Keratinocyte (primary cell): ENCODE measurements at places on chromosomes 5 and 9. TPM values are rescaled to one million over a fixed set of nuclear protein-coding genes. Genes with fewer than 3 reads are reported as not detected.

Gene ALDH7A1
- polyA plus RNA-seq, result 116 to 183 TPM (median 130 TPM) in 3 replicates

Gene KIF24
- polyA plus RNA-seq, result 1.1 to 1.8 TPM (median 1.5 TPM) in 3 replicates

Gene NME5
- 0.05 to 0.14 TPM (median 0.13 TPM) in 3 replicates for polyA plus RNA-seq

Gene HSD17B3
- 0.10 to 0.17 TPM in 2 of 3 replicates, not detected in the other for polyA plus RNA-seq

Gene C5orf52
- polyA plus RNA-seq, result not detected in 3 replicates

Gene SPATA6L
- polyA plus RNA-seq, result 0.51 to 0.92 TPM (median 0.80 TPM) in 3 replicates

Gene PLAC8L1
- polyA plus RNA-seq, result 0.63 to 0.69 TPM in 2 of 3 replicates, not detected in the other
